ENCODE measurements at places on chromosomes 1 and 21.

DNA sequence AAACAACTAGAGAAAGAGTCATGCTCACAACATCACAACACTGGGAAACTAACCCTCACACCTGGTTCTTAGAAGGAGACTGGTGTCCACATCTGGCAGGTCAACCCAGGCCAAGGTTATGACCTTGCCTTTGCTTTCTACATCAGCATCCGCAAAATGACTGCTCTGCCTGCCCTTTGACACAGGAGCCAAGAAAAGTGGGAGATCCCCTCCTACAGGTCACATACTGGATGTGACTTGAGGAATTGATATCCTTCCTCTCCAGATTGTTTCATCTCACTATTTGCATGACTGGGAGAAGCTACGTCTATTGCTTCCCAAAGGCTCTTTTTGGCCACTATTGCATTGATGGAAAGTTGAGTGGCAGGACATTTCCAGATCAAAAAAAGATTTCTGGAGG, 115.5 kb downstream of the MIS18A start:
- no peak for DNase-seq

DNA sequence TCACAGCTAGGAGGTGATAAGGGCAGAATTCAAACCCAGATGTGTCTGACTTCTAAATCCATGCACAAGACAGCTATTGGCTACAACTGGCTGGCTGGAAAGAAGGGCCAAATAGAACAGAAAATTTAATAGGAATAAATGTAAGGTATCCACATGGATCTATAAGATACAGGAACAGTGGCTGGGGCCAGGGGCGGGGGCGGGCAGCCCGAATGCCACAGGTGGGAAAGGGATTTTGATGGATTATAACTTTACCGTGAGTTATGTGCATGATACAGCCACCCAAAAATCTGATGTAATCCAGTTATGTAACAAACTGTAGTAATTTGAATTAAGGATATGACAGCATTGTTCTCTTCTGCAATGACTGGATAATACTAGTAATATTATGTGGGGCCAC, 87.0 kb upstream of the COA6 start:
- DNase-seq: no peak

DNA sequence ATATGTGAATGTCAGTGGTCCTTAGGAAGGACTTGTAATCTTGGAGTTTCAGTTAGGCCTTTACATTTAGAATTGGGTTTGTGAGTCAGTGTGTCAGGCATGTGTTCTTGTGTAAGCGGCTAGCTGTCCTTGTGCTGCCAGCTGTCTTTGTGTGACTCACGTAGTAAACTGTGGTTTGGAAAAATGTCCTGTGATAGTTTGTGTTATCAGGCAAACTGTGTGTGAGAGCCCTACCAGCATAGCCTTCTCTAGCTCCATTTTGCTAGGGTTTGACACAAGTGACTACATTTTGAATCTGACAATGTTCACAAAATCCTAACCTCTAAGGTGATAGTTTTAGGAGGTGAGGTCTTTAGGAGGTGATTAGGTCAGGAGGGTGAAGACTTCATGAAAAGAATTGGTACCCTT, 6.9 kb upstream of the SLC35D1 start:
- no peak for DNase-seq

- no peak for DNase-seq
Observed at GRCh38 chr1:8207202-8207601, 110.7 kb upstream of the SLC45A1 start.

DNA sequence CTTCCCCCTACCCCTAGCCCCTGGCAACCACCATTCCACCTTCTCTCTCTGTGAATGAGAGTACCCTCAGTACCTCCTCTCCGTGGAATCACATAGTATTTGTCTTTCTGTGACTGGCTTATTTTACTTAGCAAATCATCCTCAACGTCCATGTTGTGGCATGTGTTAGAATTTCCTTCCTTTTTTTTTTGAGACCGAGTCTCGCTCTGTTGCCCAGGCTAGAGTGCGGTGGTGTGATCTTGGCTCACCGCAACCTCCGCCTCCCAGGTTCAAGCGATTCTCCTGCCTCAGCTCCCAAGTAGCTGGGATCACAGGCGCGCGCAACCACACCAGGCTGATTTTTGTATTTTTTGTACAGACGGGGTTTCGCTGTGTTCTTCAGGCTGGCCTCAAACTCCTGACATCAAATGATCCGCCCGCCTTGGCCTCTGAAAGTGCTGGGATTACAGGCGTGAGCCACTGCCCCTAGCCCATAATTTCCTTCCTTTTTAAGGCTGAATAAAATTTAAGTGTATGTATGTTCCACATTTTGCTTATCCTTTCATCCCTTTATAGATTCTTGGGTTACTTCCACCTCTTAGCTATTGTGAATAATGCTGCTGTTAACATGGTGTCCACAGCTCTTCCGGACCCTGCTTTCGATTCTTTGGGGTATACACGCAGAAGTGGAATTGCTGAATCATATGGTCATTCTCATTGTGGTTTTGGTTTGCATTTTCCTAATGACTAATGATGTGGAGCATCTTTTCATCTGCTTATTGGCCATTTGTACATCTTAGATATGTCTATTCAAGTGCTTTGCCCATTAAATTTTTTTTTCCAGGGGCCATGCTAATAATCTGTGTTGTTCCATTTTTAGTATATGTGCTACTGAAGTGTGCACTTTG, 32.3 kb downstream of the ERRFI1 start:
- no peak for DNase-seq

DNA sequence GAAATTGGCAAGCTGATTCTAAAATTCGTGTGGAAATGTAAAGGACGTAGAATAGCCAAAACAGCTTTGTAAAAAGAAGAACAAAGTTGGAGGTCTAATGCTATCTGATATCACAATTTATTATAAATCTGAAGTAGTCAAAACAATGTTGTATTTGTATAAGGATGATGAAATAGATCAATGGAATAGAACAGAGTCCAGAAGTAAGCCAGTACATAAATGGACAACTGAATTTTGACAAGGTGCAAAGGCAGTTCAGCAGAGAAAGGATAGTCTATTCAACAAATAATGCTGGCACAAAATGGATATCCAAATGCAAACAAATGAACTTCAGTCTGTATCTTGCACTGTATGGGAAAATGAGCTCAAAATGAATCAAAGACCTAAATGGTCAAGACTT, 20.2 kb downstream of the RALGPS2 start:
- no peak for DNase-seq

GRCh38 chr1:27643600-27644368, 8.8 kb upstream of the FGR start:
- peak; percentile 62 for DNase-seq

- DNase-seq: no peak
Observed at GRCh38 chr1:245621589-245621988, 466.8 kb downstream of the KIF26B start.

- no peak for DNase-seq
Observed at GRCh38 chr1:29540801-29541357, 304.6 kb downstream of the PTPRU start.

GRCh38 chr1:14897547-14897946, 256.0 kb upstream of the TMEM51 start:
- DNase-seq: no peak
